ENCODE measurements at places on chromosomes 6 and 20. TPM values are rescaled to one million over a fixed set of nuclear protein-coding genes. Genes with fewer than 3 reads are reported as not detected.

DNA sequence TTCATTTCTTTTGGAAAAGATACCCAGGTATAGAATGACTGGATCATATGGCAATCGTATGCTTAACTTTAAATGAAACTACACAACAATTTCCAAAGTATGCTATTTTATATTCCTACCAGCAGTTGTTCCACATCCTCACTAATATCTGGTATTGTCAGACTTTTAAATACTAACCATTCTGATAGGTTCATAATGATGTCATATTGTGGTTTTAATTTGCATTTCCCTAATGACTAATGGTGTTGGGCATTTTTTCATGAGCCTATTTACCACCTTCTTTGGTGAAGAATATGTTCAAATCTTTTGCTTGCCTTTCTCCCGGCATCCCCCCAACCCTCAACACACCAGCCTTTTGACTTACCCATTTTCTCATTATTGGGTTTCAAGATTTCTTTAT is 96.2 kb upstream of the HMGN3 start:
- H3K4me3 ChIP-seq, result no peak overlapping the region
- H3K27ac ChIP-seq, result no peak overlapping the region
- H3K36me3 ChIP-seq, result no peaks in the 10 kb centered on the region
- no peaks in the 10 kb centered on the region for H3K4me1 ChIP-seq

DNA sequence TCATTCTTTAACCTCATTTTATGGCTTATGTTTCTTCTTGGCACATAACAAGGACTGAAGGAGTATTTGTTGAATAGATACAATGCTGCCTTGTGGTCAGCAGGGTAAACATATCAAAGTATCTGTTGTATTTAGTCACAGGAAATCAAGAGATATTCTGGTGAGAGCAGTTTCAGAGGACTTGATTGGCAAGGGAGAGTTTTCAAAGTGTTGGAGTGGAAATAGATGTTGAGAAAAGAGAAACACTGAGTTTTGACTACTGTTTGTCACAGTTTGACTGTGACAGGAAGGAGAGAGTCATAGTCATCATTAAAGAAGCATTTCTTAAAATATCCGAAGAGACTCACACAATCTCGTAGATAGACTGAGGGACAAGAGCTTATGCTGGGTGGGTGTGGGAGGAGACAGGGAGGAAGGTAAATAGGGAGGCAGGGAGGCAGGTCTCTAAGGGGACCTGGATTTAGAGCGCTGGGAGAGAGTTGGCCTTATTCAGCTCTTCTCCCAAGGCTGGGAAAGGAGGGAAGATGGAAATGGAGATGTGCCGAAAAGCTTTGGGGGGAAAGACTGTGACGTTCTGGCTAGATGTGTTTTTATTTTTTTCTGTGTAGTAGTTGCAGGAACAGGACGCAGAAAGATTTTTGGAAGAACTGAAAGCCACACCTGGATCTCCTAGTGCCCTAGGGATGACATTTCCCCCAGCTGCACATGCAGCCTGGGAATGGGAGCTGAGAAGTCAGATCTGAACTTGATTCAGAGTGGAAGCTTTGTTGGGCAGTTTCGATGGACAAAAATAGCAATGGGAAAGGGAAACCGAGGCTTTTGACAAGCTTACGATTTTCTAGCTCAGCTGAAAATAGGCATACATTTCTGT is 65.0 kb upstream of the IFNGR1 start:
- H3K4me3 ChIP-seq, result no peak overlapping the region
- no peaks in the 10 kb centered on the region for H3K4me1 ChIP-seq
- peaks cover 52% of the 10 kb centered on the region for H3K27me3 ChIP-seq
- peak overlapping the region; percentile 1 for H3K27ac ChIP-seq
- no peaks in the 10 kb centered on the region for H3K36me3 ChIP-seq

- peaks cover 59% of the 10 kb centered on the region for H3K4me1 ChIP-seq
- no peaks in the 10 kb centered on the region for H3K36me3 ChIP-seq
- H3K27ac ChIP-seq, result peak overlapping the region; percentile 65
- H3K4me3 ChIP-seq, result peak overlapping the region; percentile 75
Measured at GRCh38 chr20:37907677-37908401, 4.9 kb downstream of the VSTM2L start.

DNA sequence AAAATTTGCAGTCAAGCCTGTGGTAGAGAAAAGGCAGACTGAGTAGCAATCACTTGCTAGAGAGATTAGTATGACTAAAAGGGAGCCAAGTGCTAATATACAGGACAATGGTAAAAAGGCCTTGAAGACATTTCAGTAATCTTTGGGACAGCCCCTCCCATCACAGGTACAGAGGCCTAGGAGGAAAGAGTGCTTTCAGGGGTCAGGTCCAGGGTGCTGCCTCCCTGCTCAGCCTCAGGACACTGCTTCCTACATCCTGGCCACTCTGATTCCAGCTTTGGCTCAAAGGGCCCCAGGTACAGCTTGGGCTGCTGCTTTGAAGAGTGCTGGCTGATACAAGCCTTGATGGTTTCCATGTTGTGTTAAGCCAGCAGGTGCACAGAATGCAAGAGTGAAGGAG is 543.5 kb downstream of the MMUT start:
- H3K4me1 ChIP-seq, result no peaks in the 10 kb centered on the region
- H3K27me3 ChIP-seq, result no peaks in the 10 kb centered on the region
- no peak overlapping the region for H3K27ac ChIP-seq

GRCh38 chr6:158361961-158362669 is 49.9 kb downstream of the TULP4 start:
- H3K4me1 ChIP-seq, result peaks cover 9% of the 10 kb centered on the region
- peaks cover 11% of the 10 kb centered on the region for H3K36me3 ChIP-seq
- no peak for DNase-seq
- no peak overlapping the region for H3K4me3 ChIP-seq

- H3K27me3 ChIP-seq, result no peaks in the 10 kb centered on the region
- H3K4me1 ChIP-seq, result no peaks in the 10 kb centered on the region
- no peak overlapping the region for H3K27ac ChIP-seq
- no peaks in the 10 kb centered on the region for H3K36me3 ChIP-seq
- no peak overlapping the region for H3K4me3 ChIP-seq
- DNase-seq, result no peak
Measured at GRCh38 chr6:161921602-161922395, 647.9 kb upstream of the AGPAT4 start.

DNA sequence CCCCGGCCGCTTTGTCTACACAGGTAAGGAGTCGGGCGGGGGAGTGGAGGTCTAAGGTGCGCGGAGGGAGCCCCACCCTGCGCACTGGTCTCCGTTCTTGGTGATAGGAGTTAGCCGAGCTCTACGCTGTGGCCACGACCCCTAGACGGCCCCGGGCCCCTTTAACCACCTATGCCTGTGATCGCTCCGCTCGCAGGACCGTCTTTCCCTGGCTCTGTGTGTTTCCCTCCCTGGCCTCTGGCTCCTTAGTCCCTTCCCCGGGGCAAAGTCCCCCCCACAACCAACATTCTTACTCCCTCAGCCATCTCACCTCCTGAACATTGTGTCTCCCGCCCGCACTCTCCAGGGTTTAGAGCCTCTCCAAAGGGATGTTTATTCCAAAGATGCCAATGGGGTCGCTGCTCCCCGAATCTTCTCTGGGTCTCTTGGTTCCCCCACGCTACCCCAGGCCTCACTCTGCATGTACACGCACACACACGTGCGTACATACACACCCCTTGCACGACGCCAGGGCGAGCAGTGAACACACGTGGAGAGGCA is 50.4 kb downstream of the CPXM1 start:
- no peak overlapping the region for H3K27ac ChIP-seq
- no peak overlapping the region for H3K4me3 ChIP-seq
- peaks cover 91% of the 10 kb centered on the region for H3K27me3 ChIP-seq

DNA sequence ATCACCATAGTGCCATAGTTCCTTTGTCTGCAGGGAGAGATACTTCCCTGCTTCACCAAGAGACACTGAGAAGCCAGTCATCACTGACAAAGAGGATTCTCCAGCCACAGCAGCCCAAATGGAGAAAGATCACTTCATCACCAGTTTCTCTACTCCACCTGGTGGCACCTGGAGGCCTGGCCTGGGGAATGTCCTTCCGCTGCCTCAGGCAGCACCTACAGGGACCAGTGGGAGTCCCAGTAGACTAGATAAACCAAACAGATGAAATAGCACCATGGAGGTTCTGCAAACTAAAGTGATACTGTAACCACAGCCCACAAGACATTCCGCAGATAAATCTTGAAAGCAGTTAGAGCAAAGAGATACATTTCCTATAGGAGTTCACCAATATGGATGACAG is 266.5 kb downstream of the C6orf118 start:
- DNase-seq, result no peak
- peaks cover 12% of the 10 kb centered on the region for H3K36me3 ChIP-seq
- H3K4me1 ChIP-seq, result no peaks in the 10 kb centered on the region
- no peak overlapping the region for H3K27ac ChIP-seq

DNA sequence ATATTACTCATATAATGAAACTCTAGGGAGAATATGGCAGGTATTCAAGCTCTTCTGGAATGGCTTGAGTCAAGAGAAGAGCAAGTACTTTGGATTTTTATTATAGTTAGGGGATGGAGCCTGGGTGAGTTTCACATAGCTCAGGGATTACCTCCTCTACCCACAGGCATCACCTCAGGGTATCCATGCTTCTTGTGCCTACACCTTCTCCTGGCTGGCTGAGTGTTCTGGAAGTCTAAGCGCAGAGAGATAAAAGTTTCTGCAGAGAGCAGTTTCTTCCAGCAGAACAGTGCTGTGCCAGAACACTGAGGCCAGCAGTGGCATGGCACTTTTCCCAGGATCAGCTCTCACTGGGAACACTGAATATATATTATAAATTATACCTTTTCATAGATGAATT is 199.7 kb upstream of the KCNQ5 start:
- H3K27ac ChIP-seq, result no peak overlapping the region
- H3K27me3 ChIP-seq, result no peaks in the 10 kb centered on the region
- H3K36me3 ChIP-seq, result no peaks in the 10 kb centered on the region
- H3K4me1 ChIP-seq, result no peaks in the 10 kb centered on the region
- no peak for DNase-seq
- H3K4me3 ChIP-seq, result no peak overlapping the region

- H3K27ac ChIP-seq, result no peak overlapping the region
- no peak for DNase-seq
- H3K27me3 ChIP-seq, result no peaks in the 10 kb centered on the region
- no peaks in the 10 kb centered on the region for H3K36me3 ChIP-seq
- H3K4me1 ChIP-seq, result no peaks in the 10 kb centered on the region
- no peak overlapping the region for H3K4me3 ChIP-seq
Measured at GRCh38 chr6:68339488-68340131, 295.5 kb upstream of the ADGRB3 start.

GRCh38 chr6:28980137-28980851 is 24.8 kb downstream of the ZNF311 start:
- no peak for DNase-seq
- H3K4me3 ChIP-seq, result peak overlapping the region; percentile 90
- H3K27me3 ChIP-seq, result peaks cover 54% of the 10 kb centered on the region
- H3K36me3 ChIP-seq, result peaks cover 6% of the 10 kb centered on the region
- H3K4me1 ChIP-seq, result peaks cover 47% of the 10 kb centered on the region

DNA sequence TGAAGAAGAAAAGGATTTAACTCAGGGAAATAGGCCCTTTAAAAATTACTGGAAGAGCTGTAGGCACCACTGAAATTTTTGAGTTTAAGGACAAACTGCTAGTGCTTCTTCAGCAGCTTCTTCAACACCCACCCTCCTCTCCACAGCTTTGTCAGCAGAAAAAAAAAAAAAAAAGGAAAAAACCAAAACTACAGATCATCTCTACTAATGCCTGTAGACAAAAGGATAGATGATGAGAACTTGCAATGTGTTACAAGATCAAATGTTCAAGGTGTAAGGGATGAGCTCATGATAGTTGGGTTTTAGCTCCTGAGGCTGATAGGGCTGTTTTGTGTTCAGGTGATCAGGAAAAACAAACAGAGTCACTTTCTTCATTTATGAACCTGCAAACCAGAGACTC is 55.2 kb upstream of the PREP start:
- H3K4me1 ChIP-seq, result peaks cover 45% of the 10 kb centered on the region
- H3K27ac ChIP-seq, result no peak overlapping the region
- no peak for DNase-seq
- H3K4me3 ChIP-seq, result no peak overlapping the region
- H3K36me3 ChIP-seq, result peaks cover 2% of the 10 kb centered on the region
- no peaks in the 10 kb centered on the region for H3K27me3 ChIP-seq

- H3K27ac ChIP-seq, result no peak overlapping the region
- H3K36me3 ChIP-seq, result no peaks in the 10 kb centered on the region
- no peak overlapping the region for H3K4me3 ChIP-seq
- no peak for DNase-seq
- H3K4me1 ChIP-seq, result no peaks in the 10 kb centered on the region
Measured at GRCh38 chr20:18077157-18077556, 19.4 kb upstream of the OVOL2 start.

GRCh38 chr6:119196715-119197114 is 118.3 kb upstream of the FAM184A start:
- no peaks in the 10 kb centered on the region for H3K27me3 ChIP-seq
- DNase-seq, result no peak
- H3K4me1 ChIP-seq, result no peaks in the 10 kb centered on the region

DNA sequence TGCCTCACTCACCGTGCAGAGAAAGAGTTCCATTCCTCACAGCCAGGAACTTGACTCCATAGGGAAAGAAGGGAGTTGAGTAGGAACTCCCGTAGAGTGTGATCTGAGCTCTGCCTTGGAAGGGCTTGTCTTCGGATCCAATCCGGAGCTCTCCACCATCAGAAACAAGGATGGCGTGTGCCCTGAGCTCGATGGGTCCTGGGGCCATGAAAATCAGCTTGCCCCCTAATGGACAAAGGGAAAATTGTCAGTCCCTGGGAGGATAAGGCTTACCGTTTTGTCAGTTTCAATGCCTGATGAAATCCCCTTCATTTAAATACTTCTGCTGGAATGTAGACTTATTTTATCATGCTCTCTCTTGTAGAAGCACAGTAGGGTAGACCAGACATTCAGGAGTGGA is 153.3 kb downstream of the PKHD1 start:
- H3K4me1 ChIP-seq, result no peaks in the 10 kb centered on the region
- H3K36me3 ChIP-seq, result no peaks in the 10 kb centered on the region
- H3K4me3 ChIP-seq, result no peak overlapping the region
- no peak overlapping the region for H3K27ac ChIP-seq
- DNase-seq, result no peak

DNA sequence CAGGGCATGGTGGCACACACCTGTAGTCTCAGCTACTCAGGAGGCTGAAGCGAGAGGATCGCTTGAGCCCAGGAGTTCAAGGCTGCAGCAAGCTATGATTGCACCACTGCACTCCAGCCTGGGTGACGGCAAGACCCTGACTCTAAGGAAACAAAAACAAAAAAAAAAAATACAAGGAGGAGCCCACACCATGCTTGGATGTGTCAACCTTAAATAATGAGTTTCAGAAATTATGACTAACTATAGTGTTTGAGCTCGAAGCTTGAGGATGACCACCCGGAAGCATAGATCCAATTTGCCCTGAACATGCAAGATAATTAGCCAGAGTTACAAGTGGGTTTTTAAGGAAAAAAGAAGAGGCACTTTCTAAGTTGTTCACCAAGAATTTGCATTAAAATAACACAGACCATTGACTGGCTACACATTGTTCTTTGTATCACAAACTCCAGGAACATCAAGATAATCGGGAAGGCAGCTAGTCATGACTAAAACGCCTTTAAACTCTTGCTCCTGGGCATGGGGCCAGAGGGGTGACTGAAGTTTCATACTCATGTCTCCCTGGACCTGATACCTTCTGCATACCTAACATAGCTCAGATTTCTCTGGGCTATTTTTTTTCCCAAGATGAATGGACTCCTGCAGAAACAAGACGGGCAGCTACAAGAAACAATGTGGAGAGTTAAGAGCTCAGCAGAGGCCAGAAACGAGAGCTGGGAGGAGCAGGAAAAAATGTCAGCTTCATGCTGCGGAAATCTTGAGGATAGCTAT is 289.6 kb downstream of the PREX1 start:
- H3K4me3 ChIP-seq, result no peak overlapping the region
- peaks cover 16% of the 10 kb centered on the region for H3K4me1 ChIP-seq
- H3K27me3 ChIP-seq, result peaks cover 38% of the 10 kb centered on the region
- no peaks in the 10 kb centered on the region for H3K36me3 ChIP-seq
- H3K27ac ChIP-seq, result no peak overlapping the region

DLL1 gene
- total RNA-seq, result 59.8 TPM

COL11A2 gene
- total RNA-seq, result 4.2 TPM

HRH3 gene
- total RNA-seq, result 0.86 TPM

GTSF1L gene
- total RNA-seq, result not detected

All from neural crest cell (in vitro differentiated cells).